Forelimb muscle (tissue), 1 donor: ENCODE measurements at places on chromosomes 2 and 18.

- no peak for DNase-seq
Measured at GRCh38 chr2:11309706-11310105, 34.7 kb downstream of the ROCK2 start.

GRCh38 chr2:196338440-196338839 lies 167.1 kb upstream of the STK17B start:
- no peak for DNase-seq

- DNase-seq = no peak
Measured at GRCh38 chr2:150424406-150424805, 63.1 kb downstream of the RND3 start.

DNA sequence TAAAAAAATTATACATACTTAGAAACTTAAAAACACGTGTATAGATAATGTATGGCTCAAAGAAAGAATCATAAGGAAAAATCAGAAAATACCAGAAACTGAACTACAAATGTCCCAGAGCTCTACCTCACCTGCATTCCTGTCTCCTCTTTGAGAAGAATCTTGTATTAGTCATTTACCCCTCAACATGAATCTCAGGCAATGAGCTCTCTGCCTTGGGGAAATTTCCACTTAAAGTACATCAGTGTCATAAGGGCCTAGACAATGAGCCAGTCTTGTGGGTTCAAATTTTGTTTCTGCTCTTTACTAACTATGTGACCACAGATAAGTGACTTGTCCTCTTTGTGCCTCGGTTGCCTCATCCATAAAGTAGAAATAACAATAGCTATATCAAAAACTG lies 40.1 kb downstream of the SCG2 start:
- DNase-seq = no peak

- no peak for DNase-seq
Measured at GRCh38 chr2:54676656-54677055, 46.8 kb upstream of the EML6 start.

DNA sequence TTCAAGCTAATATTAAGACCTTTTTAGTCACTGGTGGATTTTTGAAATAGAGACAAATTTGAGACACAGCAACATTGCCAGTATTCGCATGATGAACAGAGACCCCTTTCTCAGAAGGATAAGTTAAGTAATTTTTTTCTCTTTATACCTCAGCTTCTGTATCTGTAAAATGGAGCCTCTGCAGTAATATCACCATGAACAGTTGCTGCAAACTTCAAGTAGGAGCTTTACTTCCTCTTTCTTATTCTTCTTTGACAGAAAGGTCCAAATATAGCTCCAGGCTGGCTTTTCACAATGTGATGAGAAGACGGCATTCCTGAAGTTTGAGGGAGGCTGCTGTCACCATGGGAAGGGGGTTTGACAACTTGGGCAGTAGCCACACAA lies 158.7 kb downstream of the TDRD15 start:
- DNase-seq = no peak

DNA sequence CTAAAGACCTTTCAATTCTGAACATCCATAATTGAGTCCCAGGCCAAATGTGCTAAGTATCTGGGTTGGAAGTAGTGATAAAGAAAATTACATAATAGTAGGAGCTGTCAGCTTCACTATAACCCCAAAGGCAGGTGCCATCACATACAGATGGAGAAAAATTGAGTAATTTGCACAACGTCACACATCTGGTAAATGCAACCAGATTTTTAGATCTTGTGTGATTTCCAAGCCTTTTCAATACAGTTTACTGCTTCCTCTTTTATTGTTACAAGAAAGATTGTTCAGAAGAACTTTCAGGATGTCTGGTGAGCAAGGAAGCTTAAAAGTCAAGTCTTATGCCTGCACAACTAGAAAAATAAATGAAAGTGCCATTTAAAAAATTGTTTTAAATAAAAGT lies 62.3 kb downstream of the UBE2E3 start:
- no peak for DNase-seq
